ENCODE measurements at places on chromosomes 7 and 10.
A peak's percentile ranks its signal among the peaks of the same experiment; 100 is the strongest.

- no peak for DNase-seq
Measured at GRCh38 chr7:20786049-20786412, 655 bp downstream of the SP8 start.

- no peak for DNase-seq
Measured at GRCh38 chr7:153934048-153934447, 118.2 kb upstream of the DPP6 start.

GRCh38 chr7:94135180-94135579 is 131.0 kb upstream of the BET1 start:
- DNase-seq = no peak

- no peak for DNase-seq
Measured at GRCh38 chr7:46565253-46566096, 644.4 kb upstream of the IGFBP3 start.

GRCh38 chr10:92965314-92965713 is 95.3 kb upstream of the CYP26C1 start:
- DNase-seq = peak; percentile 31

- no peak for DNase-seq
Measured at GRCh38 chr7:156166692-156167416, 354.6 kb upstream of the SHH start.

DNA sequence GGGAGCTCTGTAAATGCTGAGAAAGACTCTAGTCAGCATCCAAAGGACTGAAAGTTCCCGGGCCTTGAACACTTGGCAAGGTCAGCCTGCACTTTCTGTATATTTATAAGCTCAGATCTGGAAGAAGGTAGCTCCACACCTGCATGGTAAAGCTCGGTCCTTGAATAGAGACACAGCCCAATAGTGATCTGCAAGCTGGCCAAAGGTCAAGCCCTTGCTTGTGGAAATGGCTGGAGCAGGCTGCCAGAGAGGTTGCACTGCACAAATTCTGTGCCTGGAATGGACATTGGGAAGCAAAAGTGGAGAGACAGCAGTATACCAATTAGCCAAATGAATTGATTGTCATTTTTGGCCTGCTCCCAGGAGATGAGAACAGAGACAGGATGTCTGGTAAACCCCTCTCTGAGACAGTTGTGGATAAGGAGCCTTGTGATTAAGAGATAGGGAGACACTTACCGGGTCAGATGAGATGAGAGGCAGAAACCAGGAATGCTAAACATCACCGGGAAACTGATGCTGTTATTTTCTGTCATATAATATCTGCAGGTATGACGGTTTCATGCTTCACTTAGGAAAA is 8.0 kb upstream of the FRA10AC1 start:
- no peak for DNase-seq

DNA sequence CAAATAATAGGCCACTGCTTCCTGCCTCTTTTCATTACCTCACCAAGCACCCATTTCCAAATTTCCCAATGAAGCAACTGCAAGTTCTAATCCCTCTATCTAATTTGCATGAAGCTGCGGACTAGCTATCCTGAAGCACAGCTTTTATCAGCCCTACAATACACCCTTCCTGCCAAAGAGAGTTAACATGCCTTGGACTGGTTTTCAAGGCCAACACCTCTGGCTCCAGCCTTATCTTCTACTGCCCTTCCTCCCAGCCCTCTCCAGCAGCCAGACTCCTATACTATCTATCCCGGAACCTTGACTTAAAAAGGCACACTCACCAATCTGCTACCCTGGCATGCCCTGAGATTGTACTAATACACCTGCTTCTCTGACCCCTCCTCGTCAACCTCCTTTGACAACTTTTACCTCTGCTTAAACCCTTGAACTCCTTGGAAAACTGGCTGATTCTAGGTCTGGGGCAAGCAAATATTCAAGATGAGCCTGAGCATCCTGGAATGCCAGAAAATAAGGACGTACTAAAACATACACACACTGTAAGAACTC is 73.4 kb downstream of the SGMS1 start:
- DNase-seq = no peak

- DNase-seq = no peak
Measured at GRCh38 chr7:36456548-36456947, 66.9 kb downstream of the ANLN start.

DNA sequence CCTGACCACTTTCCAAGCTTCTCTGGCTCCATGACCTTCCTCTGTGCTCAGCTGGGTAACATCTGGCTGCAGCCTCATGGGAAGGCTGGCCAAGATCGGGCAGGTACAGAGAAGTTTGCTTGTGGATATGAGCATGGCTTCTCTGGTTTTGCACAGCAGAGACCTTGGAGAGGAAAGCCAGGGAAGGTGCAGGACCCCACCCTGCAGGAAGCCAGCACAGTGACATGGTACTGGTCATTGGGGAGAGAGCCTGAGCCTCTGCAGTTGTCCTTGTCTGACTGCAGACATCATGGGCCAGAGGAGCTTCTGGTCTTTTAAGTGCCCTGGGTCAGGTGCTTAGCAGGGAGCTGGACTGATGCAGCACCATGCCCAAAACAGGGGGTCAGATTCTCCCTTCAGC is 70.6 kb upstream of the LEP start:
- DNase-seq = no peak

DNA sequence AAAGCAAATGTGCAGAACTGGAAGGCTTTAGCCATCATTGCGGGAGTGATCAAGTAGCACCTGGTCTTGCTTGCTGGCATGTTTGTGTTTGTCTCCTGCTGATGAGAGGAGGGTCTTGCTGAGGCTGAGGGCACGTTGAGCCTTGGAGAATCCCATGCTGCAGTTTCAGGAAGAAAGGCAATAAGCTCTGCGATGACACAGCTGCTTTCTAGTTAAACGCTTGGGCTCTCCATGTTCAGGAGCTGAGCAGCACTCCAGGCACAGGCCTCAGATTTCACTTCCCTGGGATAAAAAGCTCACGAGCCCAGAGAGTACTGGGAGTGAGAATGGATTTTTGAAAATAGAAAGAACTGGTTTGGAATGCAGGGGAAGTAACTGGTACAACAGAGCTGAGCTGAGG is 100.8 kb downstream of the LRRC18 start:
- no peak for DNase-seq

DNA sequence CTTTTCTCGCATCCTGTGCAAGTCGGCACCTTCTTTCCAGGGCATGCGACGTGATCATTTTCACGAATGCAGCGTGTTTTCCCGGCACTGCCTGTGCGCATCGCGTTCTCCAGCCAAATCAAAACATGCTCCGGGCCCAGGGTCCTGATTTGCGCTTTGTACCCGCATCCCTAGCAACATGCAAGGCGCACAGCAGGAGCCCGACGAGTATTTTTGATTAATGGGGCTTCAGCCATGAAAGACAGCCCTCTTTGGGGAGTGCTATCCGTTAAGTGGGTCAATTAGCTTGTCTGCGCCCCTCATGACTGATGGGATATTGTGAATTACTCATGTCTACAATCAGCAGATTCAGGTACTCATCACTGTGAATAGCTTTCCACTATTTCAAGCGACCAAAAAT is 243.3 kb upstream of the RNF32 start:
- no peak for DNase-seq

- DNase-seq = no peak
Measured at GRCh38 chr7:102097601-102098161, 189.0 kb upstream of the SH2B2 start.

GRCh38 chr10:126397156-126397555 is 8.9 kb upstream of the ADAM12 start:
- DNase-seq = no peak

GRCh38 chr7:47609803-47610452 is 28.0 kb upstream of the TNS3 start:
- DNase-seq = no peak

GRCh38 chr10:1174022-1174421 is 117.8 kb downstream of the WDR37 start:
- no peak for DNase-seq

DNA sequence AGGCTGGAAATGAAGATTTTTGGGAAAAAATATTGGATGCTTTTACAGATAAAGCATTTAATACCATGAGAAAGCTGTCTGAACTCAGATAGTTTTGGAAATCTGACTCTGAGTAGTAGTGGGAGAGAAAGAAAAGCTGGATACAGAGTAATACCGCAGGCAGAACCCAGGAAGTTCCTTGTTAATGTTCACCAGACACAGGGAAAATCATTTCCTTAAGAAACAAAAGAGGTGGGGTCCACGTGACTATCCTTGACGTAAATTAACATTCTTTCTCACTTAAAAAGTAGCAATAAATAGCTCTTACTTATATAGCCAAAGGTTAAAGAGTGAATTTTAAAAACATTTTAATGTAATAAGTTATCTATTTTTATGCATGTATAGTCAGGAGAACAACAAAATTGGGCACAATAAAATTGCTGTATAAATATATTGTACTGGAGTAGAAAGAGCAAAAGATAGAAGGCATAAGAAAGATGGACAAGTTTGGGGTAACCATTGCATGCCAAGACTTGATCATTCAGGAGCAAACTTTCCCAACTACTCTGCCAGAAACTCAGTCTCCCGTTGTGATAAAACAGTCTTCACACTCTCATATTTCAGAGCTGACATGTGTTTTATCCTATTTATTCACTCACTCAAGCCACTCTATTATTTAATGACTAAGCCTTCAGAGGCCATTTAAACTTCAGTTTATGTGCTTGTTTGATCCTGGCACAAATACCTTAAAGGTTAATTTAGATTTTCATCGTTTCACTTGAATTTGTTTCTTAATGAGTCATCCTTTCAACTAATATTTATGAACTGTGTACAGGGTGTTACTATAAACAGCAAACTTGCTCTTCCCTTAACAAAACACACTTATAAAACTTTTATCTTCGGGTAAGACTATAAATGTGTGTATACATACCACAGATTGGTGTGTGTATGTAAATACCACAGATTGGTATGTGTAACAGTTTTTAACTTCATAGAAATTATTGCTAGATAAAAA is 143.1 kb downstream of the GNAI1 start:
- DNase-seq = no peak

- no peak for DNase-seq
Measured at GRCh38 chr7:91653286-91653685, 227.2 kb downstream of the MTERF1 start.

GRCh38 chr7:121107923-121108498 is 119.5 kb downstream of the CPED1 start:
- no peak for DNase-seq

DNA sequence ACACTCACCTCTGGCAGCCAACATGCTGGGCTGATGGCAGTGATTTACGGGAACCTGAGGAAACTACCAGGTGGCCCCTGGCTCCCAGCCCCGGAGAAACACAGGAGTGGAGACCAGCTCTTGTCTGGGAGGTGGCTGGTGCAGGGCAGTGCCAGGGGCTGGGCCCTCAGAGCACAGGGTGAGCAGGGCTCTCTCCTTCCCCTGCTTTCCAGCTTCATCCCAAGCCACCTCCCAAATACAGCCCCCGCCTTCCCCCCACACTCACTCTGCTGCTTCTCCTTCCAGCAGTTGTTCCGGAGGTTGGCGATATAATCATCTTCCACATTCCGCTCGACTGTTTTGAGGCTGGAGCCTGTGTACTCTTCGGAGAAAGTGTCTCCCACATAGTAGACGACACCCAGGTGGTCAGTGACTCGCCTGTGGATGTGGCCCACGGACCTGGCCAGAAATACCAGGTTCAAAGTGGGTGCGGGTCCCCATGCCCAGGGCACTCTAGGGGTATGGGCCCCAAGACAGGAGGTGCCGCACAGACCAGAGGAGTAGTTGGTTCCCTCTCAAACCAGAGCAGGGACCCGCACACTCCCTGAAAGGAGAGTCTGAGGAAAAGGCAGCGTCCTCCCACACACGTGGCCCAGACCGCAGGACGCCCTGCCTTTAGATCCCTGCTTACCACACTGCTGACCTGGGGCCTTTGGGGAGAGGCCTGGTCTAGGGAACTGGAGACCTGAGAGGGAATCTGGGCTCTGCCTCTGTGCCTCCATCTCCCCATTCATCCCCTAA is 18.3 kb downstream of the DNAJB12 start:
- no peak for DNase-seq

DNA sequence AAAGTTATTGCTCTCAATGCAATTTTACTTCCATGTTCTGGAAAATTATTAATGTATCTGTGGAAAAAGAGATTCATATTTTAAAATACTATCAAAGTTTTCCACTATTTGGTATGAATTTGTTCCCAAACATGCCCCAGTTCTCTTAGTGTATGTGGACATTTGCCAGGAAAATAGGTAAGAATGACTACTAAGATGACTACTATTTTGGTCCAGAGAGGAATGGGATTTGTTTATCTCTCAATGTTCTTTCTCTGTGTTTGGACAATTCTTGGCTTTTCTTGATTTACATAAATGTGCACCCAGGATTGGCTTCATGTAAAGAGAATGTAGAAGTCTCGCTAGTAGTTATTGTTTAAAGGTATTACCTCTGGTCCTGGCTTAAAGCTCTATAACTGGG is 60.3 kb upstream of the POT1 start:
- DNase-seq = no peak

DNA sequence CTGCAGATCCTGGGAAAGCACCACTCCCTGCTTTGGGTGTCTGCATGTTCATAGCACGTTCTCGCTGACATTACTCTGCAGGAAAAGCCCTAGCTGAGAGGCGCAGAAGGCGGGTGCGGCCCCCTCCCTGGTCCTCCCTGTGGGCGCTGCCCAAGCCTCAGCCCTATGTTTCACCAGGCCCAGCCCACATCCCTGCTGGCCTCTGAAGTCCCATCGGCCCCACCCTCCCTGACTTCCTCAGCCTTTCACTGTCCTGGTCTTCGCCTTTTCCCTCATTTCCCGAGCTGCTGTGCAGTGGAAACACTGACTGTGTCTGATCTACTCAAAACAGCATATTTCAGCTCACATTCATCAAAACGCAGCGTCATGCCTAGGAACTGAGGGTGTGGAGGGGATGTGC is 36.3 kb upstream of the DIP2C start:
- DNase-seq = no peak

GRCh38 chr7:108129018-108129965 is 869 bp downstream of the LAMB4 start:
- no peak for DNase-seq

- no peak for DNase-seq
Measured at GRCh38 chr7:37255327-37255944, 193.2 kb downstream of the ELMO1 start.

- DNase-seq = no peak
Measured at GRCh38 chr7:132446260-132446659, 130.0 kb downstream of the PLXNA4 start.

Data from iPS DF 6.9 (cell line).